ENCODE measurements at places on chromosomes 3 and 15.
A peak's percentile ranks its signal among the peaks of the same experiment; 100 is the strongest.

DNA sequence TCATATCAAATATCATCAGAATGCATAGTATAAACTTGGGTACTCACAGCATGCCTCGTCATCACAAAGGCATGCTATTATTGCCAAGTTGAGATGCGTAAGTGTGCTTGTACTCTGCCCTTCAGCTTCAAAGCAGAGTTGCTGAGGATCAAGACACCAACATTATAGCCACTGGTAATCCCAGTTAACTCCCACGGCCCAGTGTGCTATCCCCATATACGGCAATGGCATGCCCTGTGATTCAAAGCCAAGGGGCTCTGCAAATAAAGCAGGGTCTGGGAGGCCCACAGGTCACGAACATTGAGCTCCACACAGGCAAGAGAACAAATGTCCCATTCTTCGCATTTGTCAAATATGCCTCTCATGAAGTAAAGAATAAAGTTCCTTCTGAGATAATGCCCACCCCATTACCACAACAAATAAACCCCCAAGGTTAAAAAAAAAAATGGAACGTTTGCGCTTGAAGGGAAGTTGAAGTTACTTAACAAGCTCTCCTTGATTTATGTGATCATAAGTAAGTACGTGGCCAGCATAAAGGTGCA, 298.1 kb upstream of the NECTIN3 start:
- DNase-seq: peak; percentile 18

DNA sequence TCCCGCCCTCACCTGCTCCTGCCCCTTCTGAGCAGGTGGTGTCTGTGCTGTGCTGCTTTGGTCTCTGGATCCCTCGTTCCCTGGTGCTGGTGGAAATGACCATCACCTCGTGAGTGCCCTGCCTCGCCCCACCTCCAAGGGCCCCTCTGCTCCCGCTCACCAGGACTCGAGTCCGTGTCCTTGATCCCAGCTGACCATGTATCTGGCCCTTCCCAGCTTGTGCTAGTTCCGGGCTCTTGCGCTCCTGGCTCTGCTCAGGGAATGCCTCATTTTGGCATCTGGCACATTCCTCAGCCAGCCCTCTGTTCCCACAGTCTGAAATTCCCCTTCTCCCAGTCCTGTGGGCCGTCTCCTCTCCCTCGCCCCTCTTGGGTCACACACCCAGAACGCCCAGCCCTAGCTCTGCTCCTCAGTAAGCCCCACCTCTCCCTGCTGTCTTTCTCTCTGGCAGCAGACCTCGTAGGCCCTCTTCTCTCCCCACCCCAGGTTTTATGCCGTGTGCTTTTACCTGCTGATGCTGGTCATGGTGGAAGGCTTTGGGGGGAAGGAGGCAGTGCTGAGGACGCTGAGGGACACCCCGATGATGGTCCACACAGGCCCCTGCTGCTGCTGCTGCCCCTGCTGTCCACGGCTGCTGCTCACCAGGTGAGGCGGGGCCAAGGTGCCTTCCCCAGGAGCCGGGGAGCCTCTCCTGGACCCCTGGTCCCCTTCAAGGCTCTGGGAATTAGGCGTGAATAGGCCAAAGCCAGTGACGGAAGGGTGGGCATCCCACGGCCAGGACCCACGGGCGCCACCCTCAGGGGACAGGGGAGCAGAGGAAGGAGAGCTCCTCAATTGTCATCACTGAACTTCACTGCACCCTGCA, 11.5 kb downstream of the SLC51A start:
- peak; percentile 10 for DNase-seq

- DNase-seq: no peak
These were observed 23.5 kb downstream of the TMEM43 start for GRCh38 chr3:14148041-14148985.

- no peak for DNase-seq
These were observed 222.1 kb upstream of the POU1F1 start for GRCh38 chr3:87498358-87499080.

DNA sequence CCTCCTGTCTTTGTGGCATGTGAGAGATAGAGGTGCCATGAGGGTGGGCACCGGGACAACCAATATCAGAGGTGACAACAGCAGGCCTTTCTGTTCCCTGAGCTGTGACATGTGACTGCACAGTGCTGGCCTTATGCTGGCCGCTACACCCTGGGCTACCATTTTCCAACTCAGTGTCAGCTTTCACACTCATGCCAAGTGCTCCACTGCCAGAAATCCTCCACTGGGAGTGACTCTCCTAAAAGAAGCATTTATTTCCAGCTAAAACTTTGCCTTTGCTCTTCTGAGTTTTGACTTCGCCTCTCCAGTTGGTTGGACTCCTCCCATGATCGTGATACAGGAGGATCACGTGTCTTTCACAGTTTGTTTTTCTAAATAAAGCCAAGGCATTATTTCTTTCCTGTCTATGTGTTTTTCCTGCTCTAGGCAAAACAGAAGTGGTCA, 31.4 kb downstream of the CA12 start:
- DNase-seq: no peak

GRCh38 chr3:65672871-65673815, 365.6 kb downstream of the MAGI1 start:
- DNase-seq: peak; percentile 10

DNA sequence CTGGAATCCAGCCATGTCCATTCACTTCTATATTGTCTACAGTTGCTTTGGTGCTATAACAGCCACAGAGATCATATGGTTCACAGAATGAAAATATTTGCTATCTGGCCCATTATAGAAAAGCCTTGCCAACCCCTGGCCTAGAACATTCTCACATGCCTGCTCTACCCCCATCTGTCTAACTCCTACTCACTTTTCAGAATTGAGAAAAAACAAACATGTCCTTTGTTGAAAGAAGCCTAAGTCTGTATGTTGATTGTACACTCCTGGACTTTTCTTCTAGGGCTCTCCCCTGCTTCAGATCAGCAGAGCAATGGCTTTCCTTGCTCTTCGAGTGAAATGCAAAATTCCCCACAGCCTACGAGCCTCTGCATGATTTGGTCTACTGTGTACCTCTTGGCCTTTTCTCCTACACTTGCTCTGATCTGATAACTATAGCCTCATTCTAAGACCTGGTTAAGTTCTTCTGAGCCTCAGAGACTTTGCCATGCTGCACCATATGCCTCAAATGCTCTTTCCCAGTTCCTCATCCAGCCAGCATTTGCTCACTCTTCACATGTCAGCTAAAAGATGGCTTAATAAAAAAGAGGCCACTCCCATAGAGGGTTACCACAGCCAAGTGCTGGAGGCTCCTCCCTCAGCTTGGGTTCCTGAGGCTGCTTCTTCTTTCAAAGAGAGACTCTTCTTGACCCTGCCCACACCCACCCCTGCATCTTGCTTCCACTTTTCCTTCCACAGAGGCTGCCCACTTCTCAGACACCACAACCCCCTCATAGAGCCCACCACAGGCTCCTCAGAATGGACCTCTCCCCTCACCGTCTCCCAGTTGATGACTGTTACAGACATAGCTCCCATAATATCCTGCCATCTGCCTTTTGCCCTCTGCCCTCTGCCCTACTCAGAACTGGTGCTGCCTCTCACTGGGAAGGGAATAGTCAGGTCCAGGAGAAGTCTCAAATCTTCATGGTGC, 22.9 kb upstream of the DCLK3 start:
- no peak for DNase-seq

DNA sequence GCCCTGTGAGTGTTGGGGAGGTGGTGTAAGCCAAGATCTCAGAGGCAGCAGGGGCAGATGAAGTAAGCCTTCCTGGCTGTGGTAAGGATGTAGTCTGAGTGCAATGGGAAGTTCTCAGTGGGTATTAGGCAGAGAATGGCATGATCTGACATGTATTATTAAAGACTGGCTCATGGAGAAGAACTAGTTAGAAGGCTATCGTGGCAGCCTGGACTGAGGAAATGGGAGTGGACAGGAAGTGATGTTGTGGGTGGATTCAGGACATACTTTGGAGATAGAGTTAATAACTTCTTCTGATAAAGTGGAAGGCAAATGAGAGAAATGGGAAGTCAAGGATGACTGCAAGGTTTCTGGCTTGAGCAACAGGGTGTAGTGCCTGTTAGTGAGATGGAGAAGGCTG, 250.9 kb upstream of the CFAP20DC start:
- DNase-seq: no peak

GRCh38 chr3:58039601-58040000, 31.4 kb downstream of the FLNB start:
- DNase-seq: no peak

- no peak for DNase-seq
These were observed 102.1 kb upstream of the CMC1 start for GRCh38 chr3:28139288-28139687.

- DNase-seq: no peak
These were observed 9.5 kb downstream of the PDE8A start for GRCh38 chr15:84991014-84991712.

DNA sequence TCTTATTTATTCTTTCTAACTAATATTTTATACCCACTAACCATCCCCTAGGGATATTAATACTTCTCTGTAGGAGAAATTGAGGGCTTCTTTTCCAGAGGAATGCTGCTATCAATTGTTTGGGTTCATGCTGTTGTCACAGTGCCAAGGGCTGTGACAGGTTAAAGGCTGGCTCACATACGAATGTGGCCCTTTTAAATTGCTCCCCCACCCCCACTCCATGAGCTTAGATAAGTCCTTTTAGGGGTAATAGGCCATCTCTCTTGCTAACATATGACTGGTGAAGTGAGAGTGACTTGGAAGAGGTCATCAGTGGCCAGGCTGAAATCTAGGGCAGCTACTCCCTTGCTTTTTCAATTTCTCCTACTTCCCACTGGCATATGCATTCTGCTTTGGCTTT, 121.9 kb upstream of the DPH6 start:
- no peak for DNase-seq
